Retina (tissue), 1 donor: ENCODE measurements at places on chromosomes 3 and 15.

- no peak for DNase-seq
Measured at GRCh38 chr3:46942481-46943236, 33.9 kb downstream of the CCDC12 start.

DNA sequence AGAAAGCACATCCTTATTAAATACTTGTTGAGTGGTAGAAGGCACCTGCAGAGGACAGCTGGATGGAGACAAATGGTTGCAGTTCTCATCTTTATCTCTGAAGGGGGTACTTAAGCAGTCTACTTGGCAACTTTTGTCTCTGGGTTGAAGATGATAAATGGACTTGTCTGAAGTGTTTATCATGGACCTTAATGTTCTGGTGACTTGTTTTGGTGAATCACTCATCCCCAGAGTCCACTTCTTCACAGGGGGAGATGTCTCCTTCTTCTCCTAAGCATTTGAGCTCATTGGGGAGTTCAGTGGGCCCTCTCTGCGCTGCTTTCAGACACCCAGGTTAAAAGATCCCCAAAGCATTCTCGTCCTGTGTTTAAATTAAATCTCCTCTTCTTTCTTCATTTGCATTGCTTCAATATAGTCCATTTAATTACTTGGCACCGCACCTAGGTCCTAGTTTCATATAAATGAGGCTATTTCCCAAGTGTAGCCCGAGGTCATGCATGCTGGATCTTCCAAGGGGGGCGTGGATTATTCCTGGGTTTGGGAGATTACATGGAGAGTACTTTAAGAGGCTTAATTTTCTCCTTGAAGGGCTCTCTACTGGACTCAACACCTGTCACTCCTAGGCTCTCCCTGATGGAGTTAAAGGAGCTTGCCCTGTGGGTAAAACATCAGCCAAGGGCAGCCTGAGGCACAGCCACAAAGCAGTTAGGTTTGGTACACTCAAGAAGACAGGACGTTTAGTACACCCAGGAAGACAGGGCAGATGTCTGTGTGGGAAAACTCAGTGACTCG, 239.3 kb upstream of the C2CD4B start:
- DNase-seq = no peak

DNA sequence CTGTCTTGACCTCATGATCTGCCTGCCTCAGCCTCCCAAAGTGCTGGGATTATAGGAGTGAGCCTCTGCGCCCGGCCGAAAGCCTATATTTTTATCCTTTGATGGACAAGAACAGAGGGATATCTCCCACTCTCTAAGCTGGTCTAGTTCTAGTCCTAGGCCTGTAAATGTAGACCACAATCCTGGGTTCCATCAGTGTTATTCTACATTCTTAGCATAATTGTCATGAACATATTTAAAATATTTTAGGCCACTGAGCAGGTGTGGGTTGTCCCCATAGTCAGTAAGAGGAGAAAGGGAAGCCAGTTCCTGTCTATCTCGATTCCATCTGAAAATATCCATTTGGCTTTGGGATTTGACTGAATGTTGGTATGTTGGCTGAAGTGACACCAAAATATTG, 118.1 kb downstream of the EBLN2 start:
- DNase-seq = no peak

- DNase-seq = no peak
Measured at GRCh38 chr3:195224156-195224979, 46.6 kb downstream of the XXYLT1 start.

DNA sequence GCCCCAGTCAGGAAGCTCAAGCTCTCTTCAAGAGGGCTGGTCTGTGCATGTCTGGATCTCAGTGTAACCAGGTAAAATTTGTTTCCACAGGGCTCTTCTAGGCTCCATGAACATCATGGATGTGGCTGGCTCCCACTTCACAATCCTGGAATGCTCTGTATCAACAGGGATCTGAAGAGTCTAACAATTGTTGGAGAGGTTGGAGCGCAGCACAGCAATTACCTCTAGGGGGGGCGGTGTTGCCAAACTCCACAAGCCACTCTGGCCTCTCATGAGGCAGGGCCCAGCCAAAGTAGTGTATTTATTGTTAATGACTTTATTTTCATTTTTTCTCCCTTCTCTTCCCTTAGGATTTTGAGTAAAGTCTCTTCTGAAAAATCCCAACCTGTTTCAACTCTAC, 6.1 kb upstream of the EIF2B5 start:
- no peak for DNase-seq
